ENCODE measurements at places on chromosomes 2 and 18. TPM values are rescaled to one million over a fixed set of nuclear protein-coding genes. Genes with fewer than 3 reads are reported as not detected.
A peak's percentile ranks its signal among the peaks of the same experiment; 100 is the strongest.

OSR1 gene
- not detected for total RNA-seq

RAD51AP2 gene
- total RNA-seq = not detected

RNF152 gene
- total RNA-seq = 0.07 TPM

UGT1A5 gene
- not detected for total RNA-seq

ATP8B1 gene
- total RNA-seq = not detected

DNA sequence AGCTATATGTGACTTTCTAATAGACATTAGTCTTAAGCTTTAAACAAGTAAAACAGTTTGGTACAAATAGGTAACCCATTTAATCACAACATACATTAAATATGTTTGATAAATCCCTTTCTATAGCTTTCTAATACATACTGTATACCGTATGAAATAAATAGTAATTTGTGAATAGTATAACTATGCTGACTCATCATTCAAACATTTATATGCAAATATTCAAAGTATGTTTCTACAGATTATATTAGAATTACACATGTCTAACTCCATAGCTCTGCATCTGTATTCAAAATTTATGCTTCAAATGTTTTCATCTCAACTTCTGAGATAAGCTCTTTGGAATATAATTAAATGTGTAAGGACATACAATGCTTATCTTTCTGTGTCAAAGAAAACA, 142.7 kb upstream of the ZNF804A start:
- no peaks in the 10 kb centered on the region for H3K27me3 ChIP-seq
- H3K4me3 ChIP-seq = no peak overlapping the region
- no peak overlapping the region for H3K27ac ChIP-seq

GRCh38 chr2:241003369-241003768, 5.0 kb downstream of the SNED1 start:
- no peak overlapping the region for H3K27ac ChIP-seq
- no peaks in the 10 kb centered on the region for H3K36me3 ChIP-seq
- DNase-seq = no peak
- H3K4me1 ChIP-seq = no peaks in the 10 kb centered on the region

DNA sequence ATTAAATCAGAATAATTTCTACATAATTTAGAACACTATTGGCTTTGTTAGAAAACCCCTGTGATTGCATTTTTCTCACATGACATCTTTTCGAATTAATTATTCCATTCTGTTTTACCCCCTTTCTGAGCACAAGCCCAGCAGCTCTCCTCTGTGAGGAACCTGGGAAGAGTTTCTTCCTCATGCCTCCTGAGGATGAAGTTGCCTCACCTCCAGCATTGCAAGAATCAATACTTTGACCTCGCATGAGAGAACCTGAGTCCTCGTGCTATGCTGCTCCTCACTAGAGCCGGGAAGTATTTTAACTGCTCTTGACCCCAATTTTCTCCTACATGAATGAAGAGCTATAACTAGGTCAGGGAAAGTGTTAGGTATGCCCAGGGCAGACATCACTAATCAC, 77.1 kb upstream of the RAPH1 start:
- H3K36me3 ChIP-seq = no peaks in the 10 kb centered on the region
- H3K27me3 ChIP-seq = no peaks in the 10 kb centered on the region
- peak; percentile 0 for DNase-seq
- no peak overlapping the region for H3K27ac ChIP-seq
- no peak overlapping the region for H3K4me3 ChIP-seq

DNA sequence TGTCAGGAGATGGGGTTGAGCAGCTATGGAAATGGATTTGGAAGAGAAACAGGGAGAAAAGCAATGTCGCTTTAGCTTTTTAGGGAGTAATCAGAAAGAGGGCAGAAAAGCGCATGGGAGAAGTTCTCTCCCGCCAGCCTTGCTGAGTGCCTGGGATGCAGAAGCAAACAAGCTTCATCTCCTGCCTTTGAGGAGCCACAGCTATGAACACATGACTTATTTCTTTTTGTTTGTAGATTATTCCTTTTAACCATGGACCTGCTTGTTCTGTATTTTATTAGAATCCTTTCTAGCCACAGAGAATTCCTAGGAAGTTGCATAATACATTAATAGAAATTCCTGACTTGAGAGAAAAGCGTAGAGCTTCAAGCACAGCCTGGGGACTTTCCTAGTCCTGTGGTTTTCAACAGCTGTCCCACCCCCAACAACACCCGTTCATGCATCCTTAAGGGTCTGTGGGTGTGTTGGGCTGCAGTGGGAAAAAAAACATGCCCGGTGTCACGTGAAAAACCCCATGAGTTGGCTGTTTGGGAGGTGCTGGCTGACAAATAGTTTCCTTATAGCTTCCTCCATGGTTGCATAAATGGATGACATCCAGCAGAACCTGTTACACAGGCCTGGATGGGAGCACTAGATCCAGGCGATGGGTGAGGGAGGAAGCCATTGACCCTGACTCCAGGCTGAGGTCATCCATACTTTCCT, 14.9 kb downstream of the SLC9A4 start:
- H3K4me3 ChIP-seq = no peak overlapping the region
- no peaks in the 10 kb centered on the region for H3K36me3 ChIP-seq
- H3K27ac ChIP-seq = no peak overlapping the region
- DNase-seq = no peak

- H3K36me3 ChIP-seq = no peaks in the 10 kb centered on the region
- no peaks in the 10 kb centered on the region for H3K27me3 ChIP-seq
- H3K4me3 ChIP-seq = no peak overlapping the region
- DNase-seq = no peak
These were observed 174.3 kb downstream of the ERBB4 start for GRCh38 chr2:212364112-212364985.

GRCh38 chr2:151630372-151630771, 103.9 kb downstream of the NEB start:
- DNase-seq = no peak
- H3K4me3 ChIP-seq = no peak overlapping the region
- H3K4me1 ChIP-seq = no peaks in the 10 kb centered on the region
- no peaks in the 10 kb centered on the region for H3K36me3 ChIP-seq

DNA sequence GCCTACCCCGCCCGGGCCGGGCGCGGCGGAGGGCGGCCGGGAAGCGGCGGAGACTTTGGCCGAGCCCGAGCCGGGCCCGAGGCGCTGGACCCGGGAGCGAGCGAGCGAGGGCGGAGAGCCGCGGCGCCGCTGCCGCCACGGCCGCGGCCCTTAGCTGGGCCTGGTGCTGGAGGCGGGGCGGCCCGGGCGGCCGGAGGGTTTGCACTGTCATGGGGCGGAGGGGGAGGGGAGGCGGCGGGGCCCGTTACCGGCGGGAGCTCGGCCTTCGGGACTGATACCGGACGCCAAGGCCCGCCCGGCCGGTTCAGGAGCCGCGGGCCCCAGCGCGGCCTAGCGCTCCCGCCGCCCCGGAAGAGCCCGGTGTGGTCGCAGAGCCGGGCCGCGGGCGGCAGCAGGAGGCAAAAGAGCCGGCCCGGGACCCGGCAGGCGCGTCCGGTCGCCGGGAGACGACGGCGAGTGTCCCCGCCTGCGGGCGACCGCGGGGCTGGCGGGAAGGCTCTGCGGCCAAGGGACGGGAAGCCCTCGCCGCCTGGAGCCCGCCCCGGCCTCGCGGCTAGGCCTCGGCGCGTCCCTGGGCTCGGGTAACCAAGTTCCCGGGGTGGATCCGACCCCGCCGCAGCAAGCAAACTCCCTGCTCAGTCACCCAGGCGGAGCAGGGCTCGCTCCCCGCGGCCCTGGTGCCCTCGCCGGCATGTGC, 697 bp downstream of the KCMF1 start:
- H3K4me3 ChIP-seq = peak overlapping the region; percentile 79
- H3K4me1 ChIP-seq = peaks cover 46% of the 10 kb centered on the region
- DNase-seq = peak; percentile 90
- H3K36me3 ChIP-seq = peaks cover 12% of the 10 kb centered on the region
- peak overlapping the region; percentile 76 for H3K27ac ChIP-seq

DNA sequence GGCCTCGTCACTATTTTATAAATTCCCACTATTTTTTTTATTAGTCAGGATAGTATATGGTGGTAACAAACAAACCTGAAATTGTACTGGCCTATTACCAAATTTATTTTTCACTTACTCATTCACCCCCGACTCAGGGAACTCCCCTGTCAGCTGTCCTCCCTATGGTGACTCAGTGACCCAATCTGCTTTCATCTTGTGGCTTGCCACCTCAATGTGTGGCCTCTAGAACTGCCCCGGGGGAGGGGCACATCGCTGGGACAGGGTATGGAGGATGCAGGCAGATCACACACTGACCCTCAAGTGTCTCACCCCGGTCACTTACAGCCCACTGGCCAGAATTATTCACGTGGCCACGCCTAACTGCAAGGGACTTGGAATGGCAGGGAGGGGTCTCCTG, 71.6 kb downstream of the ACTR2 start:
- DNase-seq = no peak
- H3K4me1 ChIP-seq = peaks cover 23% of the 10 kb centered on the region
- no peaks in the 10 kb centered on the region for H3K36me3 ChIP-seq
- H3K27ac ChIP-seq = no peak overlapping the region
- H3K27me3 ChIP-seq = no peaks in the 10 kb centered on the region

GRCh38 chr2:191748528-191749180, 70.7 kb downstream of the NABP1 start:
- H3K36me3 ChIP-seq = no peaks in the 10 kb centered on the region
- H3K4me1 ChIP-seq = no peaks in the 10 kb centered on the region
- no peak for DNase-seq
- no peak overlapping the region for H3K4me3 ChIP-seq

DNA sequence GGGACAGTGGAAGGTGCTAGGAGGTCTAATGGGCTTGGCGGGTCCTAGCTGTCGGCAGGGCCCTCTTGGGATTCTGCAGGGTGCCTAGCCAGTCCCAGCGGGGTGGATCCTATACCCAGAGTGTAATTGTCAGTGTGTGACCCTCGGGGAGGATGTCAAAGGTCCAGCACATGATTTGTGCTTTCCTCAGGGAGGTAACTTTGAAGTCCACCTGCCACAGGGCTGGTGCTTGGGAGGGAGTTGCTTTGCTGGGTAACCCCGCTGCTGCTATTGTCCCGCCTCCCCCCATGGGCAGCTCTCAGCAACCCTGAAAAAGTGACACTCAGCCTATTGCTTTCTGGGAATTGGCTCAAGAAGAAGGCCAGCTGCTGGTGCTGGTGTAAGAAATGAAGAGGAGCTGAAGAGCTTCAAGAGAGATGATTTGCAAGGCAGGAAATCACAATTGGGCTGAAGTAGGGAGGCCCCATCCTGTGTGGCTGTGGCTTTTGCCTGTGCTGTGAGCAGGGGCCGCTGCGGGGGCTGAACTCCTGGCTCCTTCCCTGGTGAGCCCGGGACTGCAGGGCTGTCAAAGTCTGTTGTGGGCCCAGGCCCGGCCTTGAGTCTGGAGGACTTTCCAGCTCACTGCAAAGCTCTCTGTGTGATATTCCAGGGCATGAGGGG, 36.4 kb downstream of the EMILIN2 start:
- no peaks in the 10 kb centered on the region for H3K4me1 ChIP-seq
- no peak overlapping the region for H3K4me3 ChIP-seq
- no peaks in the 10 kb centered on the region for H3K36me3 ChIP-seq
- no peaks in the 10 kb centered on the region for H3K27me3 ChIP-seq
- DNase-seq = no peak

DNA sequence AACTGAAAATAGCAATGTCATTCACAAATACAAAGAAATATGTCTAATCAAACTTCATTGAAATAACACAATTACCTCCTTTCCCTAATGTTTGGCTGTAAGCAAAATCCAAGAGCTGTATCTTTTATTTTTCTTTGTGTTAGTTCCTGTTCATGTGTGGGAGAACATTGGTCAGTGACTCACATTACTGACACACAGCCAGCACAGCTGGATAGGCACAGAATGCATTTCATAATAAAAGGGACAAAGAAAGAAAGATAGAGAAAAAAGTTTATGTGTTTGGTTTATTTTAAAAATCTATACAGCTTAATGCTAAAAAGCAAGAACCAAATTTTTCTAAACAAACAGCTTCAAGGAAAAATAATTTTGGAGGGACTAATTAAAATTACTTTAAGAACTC, 185.6 kb upstream of the COL3A1 start:
- H3K4me1 ChIP-seq = no peaks in the 10 kb centered on the region
- no peaks in the 10 kb centered on the region for H3K27me3 ChIP-seq
- DNase-seq = no peak

- H3K36me3 ChIP-seq = no peaks in the 10 kb centered on the region
- no peak overlapping the region for H3K27ac ChIP-seq
- no peaks in the 10 kb centered on the region for H3K4me1 ChIP-seq
These were observed 23.5 kb downstream of the TRPM8 start for GRCh38 chr2:233940376-233941276.
